ENCODE measurements at places on chromosomes 4 and X.

GRCh38 chrX:154123241-154124219 is 20.5 kb upstream of the OPN1LW start:
- peak; percentile 49 for DNase-seq

DNA sequence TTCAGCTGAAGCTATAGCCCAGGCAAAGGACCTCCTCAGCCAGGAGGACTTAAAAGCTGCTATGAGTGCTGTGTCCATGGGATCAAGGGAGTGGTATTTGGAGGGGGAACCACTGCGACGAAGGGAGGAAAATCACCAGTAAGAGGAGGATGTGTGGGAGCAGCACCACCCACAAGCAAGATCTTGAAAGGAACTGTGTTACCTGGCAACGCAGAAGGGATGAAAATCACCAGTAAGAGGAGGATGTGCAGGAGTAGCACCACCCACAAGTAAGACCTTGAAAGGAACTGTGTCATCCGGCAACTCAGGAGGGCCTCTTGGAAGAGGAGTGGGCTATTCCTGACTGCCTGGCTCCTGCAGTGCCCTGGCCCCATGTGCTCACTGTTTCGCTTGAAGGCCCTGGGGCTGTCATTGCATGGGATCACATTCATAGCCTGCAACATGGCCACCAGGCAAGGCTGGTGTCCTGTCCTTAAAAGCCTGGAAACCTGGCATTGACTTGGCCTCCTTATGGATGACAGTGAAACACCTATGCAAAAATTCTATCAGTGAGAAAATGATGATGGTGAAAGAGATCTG is 48.3 kb downstream of the TRMT44 start:
- no peak for DNase-seq

GRCh38 chrX:133544778-133545177 is 129.5 kb upstream of the GPC4 start:
- DNase-seq = no peak

- DNase-seq = peak; percentile 29
Measured at GRCh38 chr4:15702941-15703403, at the start of gene BST1. Gene BST1, plus strand, starts transcription at chr4:15703065. Its CDS starts 80 bp downstream, at chr4:15703145.

- no peak for DNase-seq
Measured at GRCh38 chr4:155978810-155979209, 25.1 kb upstream of the CTSO start.

DNA sequence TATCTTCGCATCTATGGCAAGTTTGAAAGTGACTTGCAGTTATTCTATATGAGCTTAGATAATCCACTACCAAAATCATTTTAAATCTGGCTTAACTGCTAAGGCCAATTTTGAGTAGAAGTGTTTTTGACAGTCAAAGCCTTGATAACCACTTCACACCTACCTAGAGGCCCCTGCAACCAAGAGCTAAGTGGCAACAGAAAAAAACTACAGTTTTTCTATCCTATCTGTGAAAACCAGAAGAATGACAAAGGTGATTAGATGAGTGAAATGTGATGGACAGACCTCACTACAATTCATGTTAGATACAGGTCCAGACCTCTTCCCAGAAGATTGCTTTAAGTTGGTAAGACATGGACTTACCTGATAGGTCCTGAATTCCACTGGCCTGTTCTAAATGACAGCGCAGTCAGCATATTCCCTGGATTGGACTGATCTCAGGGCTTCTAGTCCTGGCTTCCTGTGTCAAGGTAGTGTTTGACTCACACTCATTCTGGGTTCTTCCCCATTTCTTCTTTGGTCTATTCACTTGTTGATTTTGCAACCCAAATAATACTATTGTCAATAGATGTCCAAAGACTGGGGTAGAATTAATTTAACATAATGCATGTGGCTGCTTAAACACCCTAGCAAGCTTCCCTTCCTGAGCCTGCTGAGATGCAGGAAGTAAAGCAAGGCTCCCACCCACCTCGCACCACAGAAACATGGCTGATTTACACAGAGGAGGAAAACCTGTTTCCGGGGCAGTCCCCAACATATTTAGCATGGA is 65.1 kb downstream of the PPP3CA start:
- peak; percentile 29 for DNase-seq
